ENCODE measurements at places on chromosomes 2 and 18. TPM values are rescaled to one million over a fixed set of nuclear protein-coding genes. Genes with fewer than 3 reads are reported as not detected.

DNA sequence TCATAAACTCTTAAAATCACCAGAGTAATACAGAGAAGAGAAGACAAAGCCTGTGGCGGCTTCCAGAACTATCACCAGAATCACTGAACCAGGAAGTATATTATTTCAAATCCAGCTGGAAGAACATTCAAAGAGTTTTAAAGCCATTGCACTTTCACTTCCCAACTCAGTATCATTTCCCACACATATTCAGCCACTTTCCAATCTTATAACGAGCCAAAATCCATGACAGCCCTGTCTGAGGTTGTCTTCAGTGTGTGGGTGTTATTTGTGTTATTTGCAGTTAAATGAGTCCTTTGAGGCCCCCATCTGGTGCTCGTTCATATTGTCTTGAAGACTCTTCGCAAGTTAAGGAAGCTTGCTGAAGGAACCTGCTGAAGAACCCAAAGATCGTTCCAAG, 559.9 kb downstream of the TSN start:
- no peaks in the 10 kb centered on the region for H3K4me1 ChIP-seq
- no peaks in the 10 kb centered on the region for H3K36me3 ChIP-seq
- H3K27ac ChIP-seq = no peak overlapping the region
- H3K4me3 ChIP-seq = no peak overlapping the region
- DNase-seq = no peak
- no peaks in the 10 kb centered on the region for H3K27me3 ChIP-seq

MYO5B gene
- total RNA-seq = 2.4 TPM

- H3K36me3 ChIP-seq = peaks cover 8% of the 10 kb centered on the region
- no peak for DNase-seq
- H3K4me1 ChIP-seq = no peaks in the 10 kb centered on the region
- no peak overlapping the region for H3K4me3 ChIP-seq
Measured at GRCh38 chr2:71409611-71410010, 43.8 kb upstream of the DYSF start.

DNA sequence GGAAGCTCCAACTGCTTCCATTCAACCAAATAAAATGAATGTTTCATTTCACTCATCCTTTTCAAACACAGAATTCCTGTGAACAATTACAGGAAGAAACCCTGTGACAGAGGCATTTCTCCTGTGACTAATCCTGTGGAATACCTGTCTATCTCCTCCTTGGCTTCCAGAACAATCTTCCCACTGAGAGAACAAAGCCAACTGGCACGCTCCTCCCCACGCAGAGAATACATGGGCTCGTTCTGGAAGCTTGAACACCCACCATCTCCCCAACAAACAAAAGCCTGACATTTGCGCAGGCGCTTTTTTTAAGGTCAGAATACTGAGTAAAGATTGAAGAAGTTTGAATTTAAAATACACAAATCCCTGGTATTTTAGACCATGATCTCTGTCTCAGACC, 104.7 kb upstream of the SLC66A3 start:
- no peak overlapping the region for H3K27ac ChIP-seq
- H3K4me3 ChIP-seq = no peak overlapping the region
- H3K36me3 ChIP-seq = no peaks in the 10 kb centered on the region
- H3K4me1 ChIP-seq = no peaks in the 10 kb centered on the region
- no peak for DNase-seq

APCDD1 gene
- 34.1 TPM for total RNA-seq

DNA sequence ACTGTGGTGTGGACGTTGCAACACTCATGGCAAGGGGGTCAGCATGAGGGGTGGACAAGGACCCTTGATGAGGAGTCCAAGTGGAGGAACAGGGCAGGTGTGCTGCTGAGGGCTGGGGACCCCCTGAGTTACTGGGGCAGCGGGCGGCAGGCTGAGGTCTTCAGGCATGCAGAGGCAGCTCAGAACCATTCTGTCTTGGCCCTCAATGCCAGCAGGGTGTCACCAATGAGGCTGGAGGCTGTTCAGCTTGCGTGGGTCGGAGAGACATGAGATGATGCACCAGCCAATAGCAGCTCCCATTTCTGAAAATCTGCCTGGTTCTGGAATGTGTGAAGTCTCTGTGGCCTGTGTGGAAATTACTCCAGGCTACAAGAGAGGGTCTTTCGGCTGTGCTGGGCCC, 105.4 kb downstream of the INHBB start:
- H3K27ac ChIP-seq = no peak overlapping the region
- no peak for DNase-seq
- H3K4me1 ChIP-seq = no peaks in the 10 kb centered on the region
- H3K27me3 ChIP-seq = no peaks in the 10 kb centered on the region
- H3K36me3 ChIP-seq = no peaks in the 10 kb centered on the region

DNA sequence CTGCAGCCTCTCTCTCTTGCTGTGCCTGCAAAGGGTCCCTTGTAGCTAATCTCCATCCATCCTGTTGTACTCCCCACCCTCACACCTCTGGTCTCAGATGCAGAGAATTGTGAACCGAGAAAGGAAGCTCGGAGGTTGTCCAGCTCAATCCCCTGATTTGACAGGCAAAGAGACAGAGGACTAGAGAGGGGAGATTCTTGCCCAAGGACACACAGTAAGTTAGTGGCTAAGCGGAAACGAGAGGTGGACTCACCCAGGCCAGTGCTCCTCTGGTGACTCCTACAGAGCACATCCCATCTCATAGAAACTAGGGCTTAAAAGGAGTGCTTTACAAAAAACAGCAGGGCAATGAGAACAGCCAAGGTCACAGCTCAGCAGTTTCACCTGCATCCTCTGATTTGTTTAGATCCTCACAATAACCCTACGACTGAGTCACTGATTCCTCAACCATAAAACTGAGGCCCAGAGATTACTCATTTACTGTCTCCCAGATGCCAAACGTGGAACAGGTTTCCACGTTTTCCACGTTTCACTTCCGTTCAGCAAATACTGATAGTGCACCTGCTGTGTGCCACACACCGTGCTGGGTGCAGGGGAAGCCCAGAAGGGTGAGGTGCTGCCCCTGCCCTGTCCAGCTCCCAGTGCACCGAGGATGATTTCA, 22.1 kb downstream of the EHD3 start:
- no peak for DNase-seq
- H3K4me1 ChIP-seq = no peaks in the 10 kb centered on the region
- no peak overlapping the region for H3K4me3 ChIP-seq

GRCh38 chr2:186570604-186571003, 19.3 kb upstream of the ITGAV start:
- H3K36me3 ChIP-seq = no peaks in the 10 kb centered on the region
- DNase-seq = no peak
- no peak overlapping the region for H3K27ac ChIP-seq
- H3K4me3 ChIP-seq = no peak overlapping the region
- no peaks in the 10 kb centered on the region for H3K4me1 ChIP-seq

SPEG gene
- total RNA-seq = 36.6 TPM

Data from breast epithelium (tissue), 4 donors.